ENCODE measurements at places on chromosomes 1 and 21. TPM values are rescaled to one million over a fixed set of nuclear protein-coding genes. Genes with fewer than 3 reads are reported as not detected.

Gene TOR1AIP2
- 93.2 TPM for total RNA-seq

Gene IQGAP3
- 62.7 TPM for total RNA-seq

Gene TTC3
- total RNA-seq = 207 TPM

Gene YOD1
- total RNA-seq = 6.1 TPM

Gene ENAH
- 122 TPM for total RNA-seq

Gene KLF17
- total RNA-seq = under 0.01 TPM

Gene SPRR2E
- total RNA-seq = not detected

Gene GBP7
- not detected for total RNA-seq

Gene IL20
- total RNA-seq = 0.44 TPM

Gene LPAR3
- total RNA-seq = 16.0 TPM

Gene SMCP
- total RNA-seq = not detected

Gene LIPI
- not detected for total RNA-seq

Gene DCDC2B
- not detected for total RNA-seq

Gene TMIGD3
- total RNA-seq = 0.14 TPM

Gene CROCC
- 35.4 TPM for total RNA-seq

Gene OPTC
- total RNA-seq = not detected

Gene HCRTR1
- total RNA-seq = not detected

Gene TMPRSS15
- total RNA-seq = not detected

Gene TSTD1
- total RNA-seq = 6.7 TPM

Gene EFNA3
- 0.43 TPM for total RNA-seq

Gene IGSF3
- 1.1 TPM for total RNA-seq

Gene NPHS2
- not detected for total RNA-seq

Gene ABCA4
- 0.29 TPM for total RNA-seq

Gene KRTAP21-3
- not detected for total RNA-seq

Gene CPTP
- total RNA-seq = 28.1 TPM

Gene CD1B
- total RNA-seq = not detected

Gene NTRK1
- total RNA-seq = not detected

Gene TTLL10
- not detected for total RNA-seq

Gene USH2A
- total RNA-seq = under 0.01 TPM

Gene HSD3B2
- total RNA-seq = not detected

Gene IL22RA1
- total RNA-seq = under 0.01 TPM

Gene TEDDM1
- not detected for total RNA-seq

Gene ILDR2
- total RNA-seq = 0.14 TPM

Gene CFAP141
- total RNA-seq = not detected

Gene PRDX6
- 228 TPM for total RNA-seq

Gene RAB42
- 4.8 TPM for total RNA-seq

Gene RIPPLY3
- not detected for total RNA-seq

Gene MCOLN3
- 0.29 TPM for total RNA-seq

Gene AKNAD1
- total RNA-seq = not detected

Gene NEK2
- total RNA-seq = 36.2 TPM

Gene CCT8
- total RNA-seq = 175 TPM

Gene KRTAP12-2
- not detected for total RNA-seq

Gene OR2T35
- not detected for total RNA-seq

Gene NECTIN4
- 2.6 TPM for total RNA-seq

Gene PTGFRN
- total RNA-seq = 1.3 TPM

Gene SYPL2
- 0.44 TPM for total RNA-seq

Gene CNR2
- total RNA-seq = not detected

Gene ASPM
- total RNA-seq = 58.0 TPM

Gene GSTM5
- total RNA-seq = 0.43 TPM

Gene HEYL
- 0.57 TPM for total RNA-seq

Gene DMBX1
- total RNA-seq = not detected

Gene OR10J1
- total RNA-seq = not detected

Gene SERTAD4
- total RNA-seq = 0.72 TPM

Gene NFASC
- under 0.01 TPM for total RNA-seq
